Activated naive CD4-positive, alpha-beta T cell treated with anti-CD3 and anti-CD28 coated beads for 36 hours (primary cell): ENCODE measurements at places on chromosomes 7 and 10.
A peak's percentile ranks its signal among the peaks of the same experiment; 100 is the strongest.

DNA sequence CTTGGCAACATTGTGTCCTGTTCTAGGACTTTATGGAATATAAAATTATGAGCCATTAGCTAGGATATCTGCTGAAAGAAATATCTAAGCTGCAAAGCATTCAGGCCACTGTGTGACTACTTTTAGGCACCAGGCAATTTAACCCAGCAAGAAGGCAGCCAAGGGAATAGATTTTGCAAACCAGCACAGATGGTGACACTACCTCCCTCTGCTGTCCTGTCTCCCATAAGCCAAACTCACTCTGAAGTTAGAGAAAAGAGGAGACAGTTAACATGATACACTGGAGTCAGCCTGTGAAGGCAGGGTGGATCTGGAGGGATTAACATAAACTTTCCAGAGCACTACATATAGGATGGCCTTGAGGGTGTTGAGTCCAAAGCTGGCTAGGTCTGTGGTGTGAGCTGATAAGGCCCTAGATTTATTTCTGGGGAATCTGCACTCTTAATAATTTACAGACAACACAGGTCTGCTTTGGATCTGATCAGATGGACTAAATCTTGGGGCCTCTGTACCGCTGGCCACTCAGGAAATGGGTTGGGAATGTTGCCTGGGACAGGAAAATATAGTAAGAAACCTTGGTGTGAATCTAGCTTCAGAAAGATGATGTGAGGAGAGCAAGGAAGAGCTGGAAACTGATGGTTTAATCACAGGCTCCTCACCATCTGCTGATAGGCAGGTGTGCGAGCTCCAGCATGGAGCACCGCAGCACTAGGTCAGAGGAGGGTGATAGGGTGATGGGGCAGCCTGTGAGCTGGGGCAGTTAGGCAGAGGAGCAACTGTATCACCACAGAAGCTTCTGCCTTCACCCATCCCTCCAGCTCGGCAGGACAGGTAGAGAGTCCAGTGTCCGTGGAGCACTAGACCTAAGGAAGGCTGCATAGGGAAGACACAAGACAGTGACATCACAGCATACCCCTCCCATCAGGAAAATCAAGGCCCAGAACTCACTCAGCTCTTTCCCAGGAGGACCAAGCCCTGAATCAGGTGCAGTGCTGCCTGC, 229.9 kb upstream of the PRSS1 start:
- no peak for DNase-seq

GRCh38 chr7:94834359-94834758, 73.0 kb upstream of the PPP1R9A start:
- no peak for DNase-seq

DNA sequence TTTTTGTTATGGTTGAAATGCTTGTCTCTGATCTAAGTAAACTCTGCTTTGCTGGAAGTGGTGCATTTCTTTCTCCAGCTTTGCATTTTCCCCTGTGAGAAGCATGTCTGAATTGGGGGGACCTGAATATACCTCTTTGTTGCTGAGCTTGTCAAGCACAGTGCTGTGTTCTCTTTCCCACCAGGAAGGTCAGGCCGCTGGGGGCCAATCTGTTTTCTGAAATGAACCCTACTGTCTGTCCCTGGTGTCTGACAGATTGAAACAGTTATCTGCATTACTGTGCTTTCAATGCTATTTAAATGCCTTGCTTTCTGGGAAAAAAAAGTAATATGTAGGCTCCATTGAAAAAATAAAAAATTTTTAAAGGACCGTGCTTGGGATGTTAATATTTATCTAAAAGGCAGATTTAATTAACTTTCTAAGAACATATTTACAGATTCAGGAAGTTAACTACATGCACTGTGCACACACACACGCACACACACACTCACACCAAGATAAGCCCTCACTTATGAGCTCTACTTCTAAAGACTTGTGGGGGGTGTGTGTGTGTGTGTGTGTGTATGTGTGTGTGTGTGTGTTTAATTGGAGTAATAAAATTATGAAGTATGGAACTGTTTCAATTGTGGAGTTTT, 127.0 kb upstream of the FZD1 start:
- no peak for DNase-seq

DNA sequence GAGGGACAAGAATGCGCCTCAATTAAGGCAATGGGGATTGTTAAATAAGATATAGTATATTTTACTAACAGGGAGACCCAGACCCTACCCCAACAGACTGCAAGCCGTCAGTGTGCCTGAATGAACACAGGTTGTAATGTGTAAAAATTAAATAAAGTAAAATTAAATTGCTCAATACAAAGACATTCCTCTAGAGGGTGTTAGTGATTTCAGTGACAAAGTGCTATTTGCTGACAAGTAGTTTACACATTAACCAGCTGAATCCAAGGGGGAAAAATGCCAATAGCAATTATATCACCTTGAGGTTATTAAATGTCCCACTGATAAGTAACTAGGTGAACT, 110.5 kb downstream of the EBF3 start:
- no peak for DNase-seq

GRCh38 chr7:143288836-143289235, 685 bp downstream of the CASP2 start:
- no peak for DNase-seq

DNA sequence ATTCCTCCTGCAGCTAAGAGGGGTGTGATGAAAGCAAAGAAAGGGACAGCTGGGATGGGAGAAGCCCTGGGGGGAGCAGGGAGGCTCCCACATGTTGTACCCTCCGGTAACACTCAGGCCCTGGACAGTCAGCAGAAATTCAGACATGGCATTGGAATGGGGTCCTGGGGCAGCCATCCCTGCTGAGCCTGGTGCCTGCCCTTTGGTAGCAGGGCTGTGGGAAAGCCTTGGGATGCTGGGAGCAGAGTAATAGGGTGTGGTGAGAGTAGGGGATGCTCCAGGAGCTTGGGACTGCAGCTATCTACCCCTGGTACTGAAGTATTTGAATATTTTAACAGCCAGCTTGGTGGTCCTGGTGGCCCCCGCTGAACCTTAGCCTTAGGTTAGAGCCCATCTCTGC, 56.8 kb downstream of the FAM241B start:
- no peak for DNase-seq

- DNase-seq: no peak
These were observed 383.6 kb upstream of the TPK1 start for GRCh38 chr7:145219461-145219860.

- DNase-seq: no peak
These were observed 165.5 kb downstream of the MAGI2 start for GRCh38 chr7:79287981-79288380.

GRCh38 chr7:2701832-2702593, 14.0 kb downstream of the AMZ1 start:
- no peak for DNase-seq

DNA sequence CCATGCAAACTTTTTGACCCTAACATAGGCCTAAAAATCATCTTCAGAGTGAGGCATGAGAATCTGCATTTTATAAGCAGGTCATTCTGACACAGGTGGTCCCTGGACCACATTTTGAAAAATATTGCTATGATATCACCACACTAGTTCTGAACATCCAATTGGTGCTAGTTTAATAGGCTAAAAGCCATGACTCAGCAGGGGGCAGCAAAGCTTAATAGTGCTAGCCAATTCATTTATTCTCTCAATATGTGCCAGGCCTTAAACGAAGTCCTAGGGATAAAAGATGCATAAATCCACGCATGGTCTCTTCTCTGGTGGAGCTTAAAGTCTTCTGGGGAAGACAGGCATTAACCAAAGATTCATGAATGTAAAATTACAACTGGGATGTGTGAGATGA, 10.2 kb upstream of the SLC25A28 start:
- peak; percentile 44 for DNase-seq

GRCh38 chr7:134465491-134465890, 6.6 kb upstream of the AKR1B1 start:
- no peak for DNase-seq

- DNase-seq: no peak
These were observed 205.2 kb upstream of the ADARB2 start for GRCh38 chr10:1942478-1942877.

DNA sequence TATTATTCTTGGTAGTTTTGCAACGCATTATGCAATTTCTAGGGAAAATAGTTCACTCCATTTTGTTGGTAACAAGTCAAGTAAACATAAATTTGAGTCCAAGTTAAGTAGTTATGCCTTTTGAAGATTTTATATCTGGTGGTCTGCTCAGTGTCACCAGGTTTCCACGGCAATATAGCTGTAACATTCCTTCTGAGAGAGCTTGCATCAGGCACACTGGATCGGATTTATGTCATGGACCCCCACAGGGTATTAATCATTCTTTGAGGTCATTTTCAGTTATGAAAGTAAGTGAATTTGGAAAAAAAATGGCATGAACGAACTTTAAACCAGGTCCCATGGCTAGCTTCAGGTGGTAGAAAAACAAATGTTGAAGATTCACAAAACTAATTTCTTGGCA, 136.3 kb downstream of the POLR1F start:
- DNase-seq: no peak

DNA sequence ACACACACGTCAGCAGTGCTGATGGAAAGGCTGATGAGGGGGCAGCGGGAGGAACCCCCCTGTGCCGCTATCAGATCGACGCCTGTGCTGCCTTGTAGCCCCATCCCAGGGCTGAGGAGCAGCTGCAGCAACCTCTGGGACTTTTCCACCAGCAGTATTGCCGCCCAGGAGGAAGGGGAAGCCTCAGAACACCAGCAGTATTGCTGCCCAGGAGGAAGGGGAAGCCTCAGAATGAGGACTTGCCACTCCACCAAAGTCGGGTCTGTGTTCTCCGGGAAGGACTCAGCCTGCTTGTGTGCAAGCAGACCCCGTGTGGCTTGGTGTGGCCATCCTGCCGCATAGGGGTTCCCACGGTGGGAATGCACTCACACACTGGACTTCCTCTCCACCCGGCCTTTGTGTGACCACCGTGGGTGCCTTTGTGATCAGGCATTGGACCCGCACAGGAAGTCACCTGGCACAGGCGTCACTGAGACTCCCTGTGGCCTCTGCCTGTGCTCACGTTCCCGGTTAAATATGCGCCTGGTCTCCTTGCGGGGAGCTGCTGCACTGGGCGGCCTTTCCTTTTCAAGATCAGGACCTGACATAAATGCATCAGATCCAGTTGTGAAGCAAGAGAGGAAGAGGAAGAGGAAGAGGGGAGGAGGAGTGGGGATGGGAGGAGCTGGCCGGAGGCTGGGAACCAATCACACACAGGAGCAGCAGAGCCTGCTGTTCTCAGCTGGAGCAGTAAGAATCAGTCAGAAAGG, 248.5 kb downstream of the DNAJB6 start:
- DNase-seq: peak; percentile 20
